Hematopoietic multipotent progenitor cell treated with erythropoietin and hydrocortisone succinate and interleukin-3 and kit ligand, for 6 days (in vitro differentiated cells): ENCODE measurements at places on chromosomes 12 and 14.

- DNase-seq: no peak
These were observed 645.5 kb downstream of the C12orf50 start for GRCh38 chr12:87383680-87384079.

DNA sequence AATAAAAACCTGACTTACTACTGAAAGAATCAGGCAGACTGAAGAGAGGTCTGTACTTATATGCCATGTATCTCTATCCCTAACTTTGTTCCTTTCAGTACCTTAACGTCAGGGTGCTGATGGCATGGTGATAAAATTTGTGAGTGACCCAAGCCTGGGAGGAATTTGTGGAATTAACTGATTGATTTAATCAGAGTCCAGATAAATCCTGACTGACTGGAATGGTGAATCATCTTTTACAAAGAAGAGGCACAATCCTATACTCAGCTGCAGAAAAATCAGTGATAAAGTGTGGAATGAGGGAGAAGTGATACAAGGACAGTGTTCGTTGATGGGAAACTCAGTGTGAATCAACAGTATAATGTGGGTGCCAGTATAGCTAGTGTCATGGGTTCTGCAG lies 3.7 kb downstream of the TDG start:
- no peak for DNase-seq

DNA sequence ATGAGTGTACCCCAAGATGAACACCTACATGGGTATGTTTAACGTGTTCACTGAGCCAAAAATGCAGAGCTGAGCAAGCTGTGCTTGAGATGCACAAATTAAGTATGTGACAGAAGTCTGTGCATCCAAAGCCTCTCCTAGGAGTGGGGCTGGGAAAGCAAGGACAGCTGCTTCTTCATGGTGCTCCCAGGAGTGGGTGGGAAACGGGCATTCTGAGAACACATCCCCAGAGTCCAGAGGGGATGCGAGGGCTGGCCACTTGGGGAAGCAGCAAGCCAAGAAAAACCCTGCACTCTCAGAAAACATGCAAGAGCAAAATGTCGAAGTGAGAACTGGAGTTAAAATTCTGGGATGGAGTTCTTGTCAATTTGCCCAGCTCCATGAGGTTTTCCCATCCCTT lies 414.3 kb downstream of the BCAT1 start:
- no peak for DNase-seq

DNA sequence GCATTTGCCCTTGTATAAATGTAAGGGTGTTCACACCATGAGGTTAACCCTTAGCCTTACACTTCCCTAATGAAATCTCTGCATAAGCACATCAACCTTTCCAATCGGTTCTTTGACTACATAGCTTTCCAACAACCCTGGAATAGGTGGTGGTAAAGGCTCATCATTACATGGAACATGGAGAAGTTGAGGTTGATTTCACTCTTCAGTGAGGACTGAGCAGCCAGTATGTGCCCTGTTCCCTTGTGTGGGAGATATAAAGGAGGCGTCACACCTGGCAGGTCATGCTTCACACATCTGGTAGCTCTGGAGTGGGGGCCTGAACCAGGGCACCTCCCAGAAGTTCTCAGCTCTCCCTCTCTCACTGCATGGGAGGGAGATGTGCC lies 21.7 kb upstream of the JPH4 start:
- DNase-seq: no peak

- DNase-seq: peak; percentile 86
These were observed 21.2 kb upstream of the RNASE4 start for GRCh38 chr14:20662968-20663732.

- DNase-seq: no peak
These were observed 8.0 kb upstream of the DYNC1H1 start for GRCh38 chr14:101956179-101956885.

DNA sequence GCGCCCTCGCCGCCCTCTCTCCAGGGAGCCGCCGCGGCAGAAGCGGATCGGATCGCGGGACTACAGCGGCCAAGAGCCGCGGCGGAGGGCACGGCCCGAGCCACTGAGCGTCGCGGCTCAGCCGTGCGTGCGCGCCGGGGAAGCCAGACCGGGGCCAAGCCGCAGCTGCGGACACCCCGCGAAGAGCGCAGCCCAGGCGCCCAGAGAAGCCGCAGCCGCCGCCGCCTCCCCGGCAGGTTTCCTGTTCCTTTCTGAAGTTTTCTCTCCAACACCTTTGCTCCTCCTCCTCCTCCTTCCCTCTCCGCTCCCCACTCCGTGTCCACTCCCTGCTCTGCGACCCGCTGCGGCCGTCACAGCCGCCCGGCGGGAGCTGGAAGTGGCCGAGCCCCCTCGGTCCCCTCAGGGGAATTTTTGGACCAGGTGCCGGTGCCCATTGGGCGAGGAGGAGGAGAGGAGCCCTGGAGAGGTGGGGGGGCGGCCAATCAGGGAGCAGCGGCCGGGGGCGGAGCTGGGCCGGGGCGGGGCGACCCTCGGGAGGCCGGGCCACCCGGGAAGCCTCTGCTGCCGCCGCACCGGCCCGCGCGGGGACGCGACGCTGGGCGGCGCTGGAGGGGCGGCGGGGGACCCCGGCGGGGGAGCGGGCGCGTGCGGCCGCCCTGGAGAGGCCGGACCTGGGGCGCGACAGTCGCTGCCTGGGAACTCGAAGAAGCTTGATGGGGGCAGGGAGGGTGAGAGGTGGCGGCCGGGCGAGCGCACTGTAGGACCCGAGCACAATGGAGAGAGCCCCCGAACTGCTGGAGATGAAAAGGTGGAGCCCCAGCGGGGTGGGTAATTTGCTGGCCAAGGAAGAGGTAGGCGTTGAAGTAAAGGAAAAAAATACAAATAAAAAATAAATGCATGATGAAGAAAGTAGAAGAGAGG lies at the start of gene ITPR2:
ITPR2 (minus strand) TSS at position 373 of the 921 bp plus-strand sequence. CDS start 413 bp downstream, outside the sequence.
- peak; percentile 97 for DNase-seq

DNA sequence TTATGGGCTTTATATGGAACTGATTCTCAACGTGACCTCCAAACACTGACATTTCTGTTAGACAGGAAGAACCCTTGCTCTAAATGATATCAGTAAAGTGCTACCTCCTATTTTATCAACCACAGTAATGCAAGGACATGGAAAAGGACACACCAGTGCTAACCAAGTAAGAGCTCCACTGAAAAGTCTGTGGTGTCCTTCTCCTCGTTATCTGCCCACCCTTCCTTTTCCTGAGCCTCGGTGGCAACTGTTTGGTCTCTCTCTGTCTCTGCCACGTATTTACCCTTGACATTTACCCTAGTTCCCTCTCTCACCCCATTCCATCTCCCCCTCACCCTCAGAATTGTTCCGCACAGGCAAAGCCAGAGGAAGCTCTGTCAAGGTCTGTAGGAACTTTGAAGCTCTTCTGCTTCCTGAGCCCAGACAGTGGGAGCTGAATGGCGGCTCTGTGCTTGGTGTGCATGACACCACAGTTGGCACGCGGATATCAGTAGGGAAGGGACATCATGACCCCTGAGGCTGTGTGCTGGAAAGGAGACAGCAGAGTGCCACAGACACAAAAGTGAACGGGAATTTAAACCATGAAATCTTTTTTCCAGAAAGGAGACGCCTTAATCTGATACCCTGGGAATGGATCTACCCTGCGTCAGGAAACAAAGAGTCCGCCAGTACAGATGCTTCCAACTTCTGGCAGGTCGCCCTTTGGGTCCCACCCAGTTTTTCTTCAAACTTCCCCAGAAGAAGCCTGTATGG lies 50.8 kb downstream of the NTN4 start:
- DNase-seq: peak; percentile 8

GRCh38 chr14:19771895-19772430 lies 1.3 kb upstream of the OR4M1 start:
- no peak for DNase-seq

DNA sequence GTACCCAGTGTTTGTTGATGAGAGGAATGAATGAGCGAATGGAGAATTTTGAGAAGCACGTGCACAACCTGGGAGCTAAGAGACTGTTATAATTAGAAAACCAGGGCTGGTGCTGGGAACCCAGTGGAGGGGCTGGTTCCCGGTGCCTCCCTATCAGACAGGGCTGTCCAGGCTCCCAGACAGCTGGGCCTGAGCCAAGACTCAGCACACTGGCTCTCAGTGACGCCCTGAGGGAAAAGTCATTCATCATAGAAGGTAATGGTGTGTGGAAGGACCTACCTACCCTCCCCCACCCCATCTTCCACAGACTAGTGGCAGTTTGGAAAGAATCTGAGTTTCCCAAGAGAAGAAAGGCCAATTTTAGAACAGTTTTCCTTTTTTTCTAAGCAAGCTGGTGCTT lies 34.7 kb downstream of the KCNA5 start:
- DNase-seq: no peak

- peak; percentile 10 for DNase-seq
These were observed 192.2 kb upstream of the C14orf180 start for GRCh38 chr14:104387022-104388010.

DNA sequence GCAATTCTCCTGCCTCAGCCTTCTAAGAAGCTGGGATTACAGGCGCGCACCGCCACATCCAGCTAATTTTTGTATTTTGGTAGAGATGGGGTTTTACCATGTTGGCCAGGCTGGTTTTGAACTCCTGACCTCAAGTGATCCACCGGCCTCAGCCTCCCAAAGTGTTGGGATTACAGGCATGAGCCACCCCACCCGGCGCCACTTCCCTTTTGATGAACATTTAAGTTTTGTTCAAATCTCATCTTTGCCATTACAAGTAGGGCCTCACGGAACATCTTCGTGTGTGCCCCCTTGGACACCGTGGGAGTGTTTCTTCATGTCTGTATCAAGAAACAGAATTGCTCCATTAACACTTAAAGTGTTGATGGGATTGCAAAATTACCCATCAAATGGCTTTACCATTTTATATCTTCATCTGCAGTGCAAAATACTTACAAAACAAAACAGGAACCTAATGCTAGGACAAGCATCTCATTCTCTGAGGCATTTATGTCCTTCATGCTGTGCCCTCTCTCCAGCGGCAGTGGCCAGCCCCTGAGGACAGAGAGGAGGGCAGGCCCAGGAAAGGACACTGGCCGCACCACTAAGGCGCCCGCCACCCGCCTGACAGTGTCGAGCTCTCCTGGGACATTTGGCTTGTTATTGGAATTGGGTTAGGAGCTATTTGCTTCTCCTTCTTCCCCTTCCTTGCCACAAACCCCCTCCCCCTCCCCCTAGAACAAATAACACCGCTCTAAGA lies 61.7 kb downstream of the RFX4 start:
- no peak for DNase-seq
